Eye (tissue), 1 donor: ENCODE measurements at places on chromosomes 3 and 15.

DNA sequence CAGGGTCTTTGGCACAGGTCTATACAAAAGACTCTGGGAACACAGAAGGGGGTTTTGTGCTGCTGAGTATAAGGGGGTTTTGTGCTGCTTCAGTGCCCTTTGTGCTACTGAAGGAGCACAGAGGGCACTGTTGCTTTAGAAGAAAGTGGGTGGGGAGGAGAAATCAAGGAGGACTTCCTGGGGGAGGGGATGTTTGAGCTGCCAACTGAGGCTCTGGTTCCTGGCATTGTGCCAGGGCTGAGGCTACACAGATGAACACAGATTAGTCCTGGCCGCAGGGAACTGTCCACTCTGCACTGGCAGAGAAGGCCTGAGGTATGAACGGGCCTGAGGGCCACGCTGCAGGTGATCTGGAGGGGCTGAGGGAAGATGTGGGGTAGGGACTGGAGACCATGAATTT lies 32.2 kb upstream of the SEC13 start:
- no peak for DNase-seq

- no peak for DNase-seq
These were observed 691.2 kb downstream of the TBL1XR1 start for GRCh38 chr3:176505878-176506621.

GRCh38 chr3:174444391-174444790 lies 414.7 kb upstream of the NAALADL2 start:
- DNase-seq: no peak

DNA sequence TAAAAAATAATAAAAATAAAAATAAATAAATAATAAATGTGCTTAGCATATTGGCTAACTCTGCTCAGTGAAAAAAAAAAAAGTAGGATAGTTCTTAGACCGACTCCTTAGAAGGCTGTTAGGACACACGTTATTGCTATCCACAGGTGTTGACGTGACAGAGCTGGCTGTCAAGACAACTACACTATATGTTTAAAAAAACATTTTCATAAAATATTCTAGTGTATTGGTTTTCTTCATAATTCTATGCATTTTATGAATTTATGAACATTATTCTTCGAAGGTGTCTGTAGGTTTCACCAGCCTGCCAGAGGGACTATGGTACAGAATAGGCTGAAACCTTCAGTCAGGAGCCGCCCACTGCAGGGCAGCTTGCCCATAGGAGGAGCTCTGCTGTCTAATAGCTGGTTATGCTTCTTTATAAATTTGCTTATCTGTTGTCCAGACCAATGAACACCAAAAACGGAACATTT lies 9.2 kb downstream of the TM4SF1 start:
- DNase-seq: no peak

GRCh38 chr3:89114841-89115223 lies 7.4 kb downstream of the EPHA3 start:
- DNase-seq: no peak

DNA sequence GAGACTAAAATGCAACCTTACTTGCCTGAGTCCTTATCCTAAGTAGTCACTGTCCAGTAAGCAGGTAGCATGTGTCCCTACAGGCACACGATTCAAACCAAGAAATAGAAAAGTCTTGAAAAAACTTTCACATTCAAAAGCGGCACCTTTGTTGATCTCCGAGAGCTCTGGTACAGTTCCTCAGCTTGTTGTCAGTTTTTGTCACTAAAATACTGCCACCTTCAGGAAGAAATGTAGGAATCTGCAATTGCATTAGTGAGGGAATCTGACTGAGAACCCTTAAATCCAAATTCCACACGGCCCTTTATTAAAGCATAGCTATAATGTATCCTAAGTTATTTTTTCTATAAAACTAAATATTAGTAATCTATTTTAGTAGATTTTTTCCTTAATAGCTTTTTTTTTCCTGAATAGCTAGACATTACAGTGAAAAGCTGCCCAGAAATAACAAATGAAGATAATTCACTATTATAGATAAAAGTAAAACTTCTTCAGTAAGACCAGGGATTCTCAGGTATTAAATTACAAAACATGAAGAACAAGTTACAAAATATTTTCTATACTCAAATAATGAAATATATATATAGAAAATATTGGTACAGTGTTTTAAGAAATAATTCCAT lies 44.0 kb downstream of the CCDC54 start:
- peak; percentile 79 for DNase-seq

GRCh38 chr15:33454346-33454745 lies 143.6 kb downstream of the RYR3 start:
- DNase-seq: no peak

DNA sequence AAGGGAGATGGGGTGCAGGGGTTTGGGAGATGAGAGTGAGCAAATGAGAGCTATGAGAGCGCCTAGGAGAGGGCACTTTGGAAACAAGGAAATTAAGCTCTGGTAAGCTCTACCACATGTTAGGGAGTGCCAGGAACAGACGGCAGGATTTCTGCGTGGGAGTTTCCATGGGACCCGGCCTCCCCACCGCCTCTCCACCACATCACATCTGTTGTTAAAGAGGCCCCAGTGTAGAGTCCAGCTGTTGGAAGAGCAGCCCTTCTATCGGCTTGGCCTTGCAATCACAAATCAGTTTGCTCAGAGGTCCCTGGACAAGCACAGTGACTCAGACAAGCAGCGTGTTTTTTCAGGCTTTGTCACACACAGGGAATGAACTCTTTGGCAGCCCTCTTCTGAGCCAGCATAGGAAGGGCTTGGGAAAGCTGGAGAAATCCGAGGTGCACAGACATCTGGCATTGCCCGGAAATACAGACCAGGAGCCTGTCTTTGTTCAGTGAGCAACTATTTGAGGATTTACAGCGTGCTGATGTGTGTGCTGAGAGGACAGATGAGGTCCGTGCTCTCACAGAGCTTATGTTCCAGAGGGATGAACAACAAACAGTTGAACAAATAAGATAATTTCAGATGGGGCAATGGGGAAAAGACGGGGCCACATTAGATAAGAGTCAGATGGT lies 370.6 kb upstream of the PROK2 start:
- peak; percentile 64 for DNase-seq

GRCh38 chr3:101884776-101885175 lies 35.5 kb downstream of the NFKBIZ start:
- DNase-seq: no peak

DNA sequence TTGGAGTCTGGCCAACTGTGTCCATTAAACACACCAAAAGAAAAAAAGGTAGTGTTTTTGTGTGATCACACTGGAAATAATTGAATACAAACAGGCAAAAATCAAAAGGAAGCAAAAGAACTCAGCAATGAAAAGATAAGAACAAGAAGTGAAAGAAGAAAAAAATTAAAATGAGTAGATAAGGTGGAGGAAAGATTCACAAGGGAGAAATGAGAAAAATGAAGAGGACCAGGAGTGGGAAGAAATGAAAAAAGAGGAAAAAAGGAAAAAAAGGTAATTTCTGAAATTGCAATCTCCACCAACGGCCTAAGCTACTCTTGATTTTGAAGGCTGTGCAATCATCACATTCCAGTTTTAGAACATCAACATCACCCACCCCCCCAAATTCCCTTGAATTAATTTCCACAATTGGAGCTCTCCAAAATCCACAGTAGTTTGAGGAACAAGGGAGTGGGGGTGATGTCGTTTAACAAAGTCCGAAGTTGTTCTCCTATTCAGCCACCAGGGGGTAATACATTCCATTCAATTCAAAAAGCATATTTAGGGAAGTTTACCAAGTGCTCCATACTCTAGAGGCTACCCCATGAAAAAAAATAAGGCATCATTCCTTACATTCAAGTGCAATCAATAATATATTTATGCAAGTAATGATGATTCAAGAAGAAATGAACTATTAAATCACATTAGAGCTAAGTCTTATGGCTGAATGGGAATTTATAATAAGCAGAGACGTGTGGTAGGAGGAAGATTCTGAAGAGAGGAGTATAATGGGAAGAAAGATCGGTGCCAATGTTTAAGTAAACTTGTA lies 37.4 kb downstream of the ZNF860 start:
- peak; percentile 66 for DNase-seq

DNA sequence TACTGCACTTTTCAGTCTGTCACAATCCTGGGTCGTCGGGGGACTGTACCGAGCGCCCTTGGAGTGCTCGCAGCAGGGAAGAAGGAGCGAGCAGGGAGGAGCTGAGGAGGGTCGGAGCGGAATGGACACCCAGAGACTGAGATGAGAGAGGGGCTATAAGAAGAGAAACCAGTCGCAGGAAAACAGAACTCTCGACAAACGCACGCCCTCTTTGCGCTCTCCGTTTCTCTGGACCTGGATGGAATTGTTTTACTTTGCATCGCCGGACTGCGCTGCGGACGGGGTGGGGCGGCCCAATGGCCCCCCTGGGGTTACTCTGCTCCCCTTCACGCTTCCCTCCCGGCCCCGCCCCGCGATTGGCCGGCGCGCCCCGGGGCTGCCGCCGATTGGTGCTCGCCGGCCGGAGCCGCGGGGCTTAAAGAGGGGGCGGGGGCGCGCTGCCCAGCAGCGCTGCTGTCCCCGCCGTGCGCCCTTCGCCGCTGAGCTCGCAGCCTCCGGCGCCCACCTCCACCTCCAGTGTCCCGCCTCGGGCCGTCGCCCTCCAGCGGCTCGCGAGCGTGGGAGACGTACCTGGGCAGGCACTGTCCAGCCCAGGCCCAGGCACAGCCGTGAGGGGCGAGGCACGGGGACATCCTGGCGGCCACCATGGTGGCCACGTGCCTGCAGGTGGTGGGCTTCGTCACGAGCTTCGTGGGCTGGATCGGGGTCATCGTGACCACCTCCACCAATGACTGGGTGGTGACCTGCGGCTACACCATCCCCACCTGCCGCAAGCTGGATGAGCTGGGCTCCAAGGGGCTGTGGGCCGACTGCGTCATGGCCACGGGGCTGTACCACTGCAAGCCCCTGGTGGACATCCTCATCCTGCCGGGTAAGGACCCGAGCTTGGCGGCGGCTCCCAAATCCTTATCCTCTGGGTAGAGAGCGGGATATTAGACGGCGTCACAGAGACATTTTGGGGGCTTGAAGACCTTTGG lies at the start of gene CLDN11:
Gene CLDN11, plus strand, starts transcription at position 447 of the 977 bp plus-strand sequence. Its CDS starts 199 bp downstream, at position 646.
- DNase-seq: peak; percentile 75

GRCh38 chr3:188348435-188349244 lies 194.7 kb downstream of the LPP start:
- peak; percentile 76 for DNase-seq

DNA sequence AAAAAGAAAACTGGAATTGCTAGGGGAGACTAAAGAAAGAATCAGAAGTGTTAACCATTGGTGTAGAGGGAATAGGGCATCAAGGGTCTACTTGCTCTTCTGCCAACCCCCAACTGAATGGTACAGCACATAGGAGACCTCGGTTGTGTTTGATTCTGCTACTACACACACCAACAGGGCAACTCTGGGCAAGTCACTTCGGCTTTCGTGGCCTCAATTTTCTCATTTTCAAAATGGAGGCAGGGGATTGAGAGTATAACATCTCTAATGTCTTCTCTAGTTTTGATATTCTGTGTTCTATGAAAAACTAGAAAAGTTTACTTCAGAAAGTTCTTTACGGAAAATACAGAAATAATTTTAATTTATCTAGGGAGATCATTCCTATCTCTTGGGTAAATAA lies 120.3 kb upstream of the PHLDB2 start:
- DNase-seq: no peak

DNA sequence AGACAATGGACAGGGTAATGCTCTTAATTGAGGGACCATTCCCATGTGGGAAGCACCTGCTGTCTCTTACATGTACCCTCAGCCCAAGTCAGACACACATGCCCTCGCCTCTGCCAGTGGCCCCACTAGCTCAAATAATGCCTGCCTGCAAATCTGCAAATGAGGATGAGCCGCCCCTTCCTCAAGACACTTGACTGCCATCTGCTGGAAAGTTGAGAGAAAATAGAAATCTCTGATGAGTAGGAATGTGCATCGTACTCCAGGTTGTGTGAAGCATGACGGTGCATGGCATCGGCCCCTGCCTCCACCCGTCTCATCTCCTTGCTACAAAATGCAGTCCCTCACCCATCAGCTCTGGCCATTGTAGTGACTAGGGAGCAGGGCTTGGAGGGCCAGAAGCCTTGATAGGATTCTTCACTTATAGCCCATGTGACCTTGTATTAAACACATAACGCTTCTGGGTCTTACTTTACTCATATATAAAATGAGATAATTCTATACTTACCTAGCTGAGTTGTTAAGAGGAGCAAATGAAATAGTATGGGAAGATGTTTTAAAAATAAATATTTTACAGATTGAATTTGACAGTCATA lies 6.3 kb upstream of the SCN5A start:
- DNase-seq: peak; percentile 89

DNA sequence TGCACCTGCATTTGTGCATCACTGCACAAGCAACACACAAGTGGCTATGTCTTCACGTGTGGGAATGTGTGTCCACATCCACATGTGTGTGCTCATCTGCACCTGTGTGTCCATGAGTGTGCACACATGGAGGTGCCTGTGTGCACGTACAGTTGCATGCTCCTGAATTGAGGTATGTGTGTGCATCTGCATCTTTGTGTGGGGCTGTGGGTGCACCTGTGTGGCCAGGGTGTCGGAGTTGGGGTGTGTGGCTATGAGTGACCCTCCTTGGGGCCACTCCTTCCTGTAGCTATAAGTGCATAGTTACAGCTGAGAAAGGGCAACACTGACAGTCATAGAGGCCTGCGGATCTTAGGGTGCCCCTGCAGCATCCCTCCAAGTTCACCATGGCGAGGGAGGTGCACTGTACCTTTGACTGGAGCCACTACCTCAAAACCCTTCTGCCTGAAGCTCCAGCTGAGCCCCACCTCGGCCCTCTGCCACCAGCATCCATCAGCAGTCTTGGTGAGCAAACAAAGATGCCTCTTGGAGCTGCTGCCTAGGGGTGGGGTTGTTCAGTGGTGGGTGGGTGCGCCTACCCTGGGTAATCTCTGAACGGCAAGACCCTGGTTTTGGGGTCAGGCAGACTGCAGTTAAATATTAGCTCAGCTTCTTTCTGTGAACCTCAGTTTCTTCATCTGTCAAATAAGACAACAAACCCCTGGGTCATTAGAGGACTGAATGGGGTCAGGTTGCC lies 5.2 kb upstream of the HHATL start:
- DNase-seq: no peak

DNA sequence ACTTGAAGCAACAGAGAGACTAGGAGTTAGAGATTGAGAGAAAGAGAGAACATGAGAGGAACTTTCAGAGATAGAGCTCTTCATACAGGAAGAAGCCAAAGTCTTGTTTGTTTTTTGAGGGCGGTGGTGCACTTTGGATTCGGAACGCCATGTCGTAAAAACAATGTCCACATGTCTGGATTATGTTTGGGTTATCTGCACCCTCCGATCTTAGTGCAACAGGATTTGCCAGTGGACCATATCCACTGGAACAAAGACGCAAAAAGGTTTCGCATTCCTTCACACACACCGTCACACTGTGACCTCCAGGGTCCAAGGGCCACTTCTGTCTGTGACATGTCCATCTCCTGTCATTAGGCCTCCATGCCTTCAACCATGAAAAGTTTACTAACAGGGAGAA lies 141.8 kb upstream of the ATP11B start:
- no peak for DNase-seq

GRCh38 chr15:39720621-39721611 lies 61.7 kb downstream of the FSIP1 start:
- peak; percentile 57 for DNase-seq

- no peak for DNase-seq
These were observed 292.5 kb downstream of the ZPLD1 start for GRCh38 chr3:102727340-102727739.

GRCh38 chr3:69936266-69936665 lies 63.3 kb upstream of the SAMMSON start:
- no peak for DNase-seq

- DNase-seq: no peak
These were observed 116.8 kb downstream of the ALCAM start for GRCh38 chr3:105483476-105483875.

GRCh38 chr3:120454076-120454689 lies 3.4 kb upstream of the FSTL1 start:
- DNase-seq: no peak

GRCh38 chr3:108133048-108133369 lies 42.2 kb upstream of the CD47 start:
- no peak for DNase-seq

GRCh38 chr3:140760324-140761075 lies 82.6 kb downstream of the TRIM42 start:
- DNase-seq: peak; percentile 18
